Dorsolateral prefrontal cortex (tissue), 122 donors: ENCODE measurements at places on chromosomes 1 and 21.

DNA sequence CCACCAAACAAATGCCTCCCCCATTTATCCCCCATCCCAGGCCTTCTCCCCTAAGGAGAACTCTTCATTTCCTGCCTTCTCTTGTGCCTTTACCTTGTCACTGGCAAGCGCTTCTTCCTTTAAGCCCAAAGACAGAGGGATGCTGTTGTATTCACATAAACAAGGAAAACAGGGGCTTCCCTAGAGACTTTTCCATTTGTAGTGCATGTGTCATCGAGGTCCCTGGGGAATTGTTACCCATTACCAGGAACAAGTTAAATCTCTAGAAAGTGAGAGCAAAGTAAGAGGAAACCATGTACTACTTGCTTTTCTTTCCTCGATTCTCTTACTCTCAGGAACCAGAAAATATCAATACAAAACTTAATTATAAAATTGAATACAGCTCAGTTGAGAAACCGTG lies 114.4 kb upstream of the DPT start:
- DNase-seq, result no peak

GRCh38 chr1:104235141-104235540 lies 485.4 kb downstream of the AMY1C start:
- DNase-seq, result no peak

DNA sequence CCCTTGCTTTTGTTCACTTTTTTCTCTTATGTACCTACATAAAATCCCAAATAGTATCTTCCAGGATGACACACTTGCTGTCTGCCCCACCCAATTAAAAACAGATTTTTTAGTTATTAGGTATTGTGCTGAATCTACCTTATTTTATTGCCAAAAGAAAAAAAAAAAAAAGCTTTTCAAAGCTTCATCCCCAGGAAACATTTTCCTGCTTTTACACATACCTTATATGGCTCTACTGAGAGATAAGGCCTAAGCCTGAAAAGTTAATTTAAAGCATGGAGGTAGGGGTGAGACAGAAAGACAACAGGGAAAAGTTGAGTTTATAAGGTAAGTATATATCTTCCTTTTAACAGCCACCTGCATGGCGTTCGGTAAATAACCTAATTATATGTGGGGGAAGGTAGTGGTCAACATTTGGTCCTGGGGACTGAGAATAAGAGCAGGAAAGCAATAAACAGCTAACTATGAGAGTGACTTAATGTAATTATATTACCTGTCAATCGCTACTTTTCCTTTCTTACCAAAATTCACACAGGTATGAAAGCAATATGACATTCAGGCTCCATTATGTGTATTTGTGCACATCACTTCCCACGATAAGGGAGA lies 54.6 kb upstream of the BOLA1 start:
- no peak for DNase-seq

- no peak for DNase-seq
Observed at GRCh38 chr1:9048551-9048950, 20.9 kb downstream of the SLC2A5 start.

DNA sequence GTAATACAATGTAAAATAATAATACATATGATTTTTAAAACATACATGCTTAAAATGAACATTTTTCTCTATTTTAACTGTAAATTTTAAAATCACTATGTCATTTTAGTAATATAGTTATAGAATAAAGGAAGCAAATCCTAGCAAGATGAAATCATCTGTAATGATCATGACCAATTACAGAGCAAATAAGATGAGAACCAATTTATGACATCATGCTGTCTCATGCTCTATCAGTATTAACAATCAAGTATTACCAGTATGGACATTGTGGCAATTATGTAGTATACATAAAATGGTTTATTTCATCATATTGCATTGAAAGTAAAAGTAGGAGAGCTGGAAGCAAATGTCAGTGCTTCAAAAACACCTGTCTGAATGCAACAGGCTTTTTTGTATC lies 255.0 kb downstream of the VAV3 start:
- no peak for DNase-seq

DNA sequence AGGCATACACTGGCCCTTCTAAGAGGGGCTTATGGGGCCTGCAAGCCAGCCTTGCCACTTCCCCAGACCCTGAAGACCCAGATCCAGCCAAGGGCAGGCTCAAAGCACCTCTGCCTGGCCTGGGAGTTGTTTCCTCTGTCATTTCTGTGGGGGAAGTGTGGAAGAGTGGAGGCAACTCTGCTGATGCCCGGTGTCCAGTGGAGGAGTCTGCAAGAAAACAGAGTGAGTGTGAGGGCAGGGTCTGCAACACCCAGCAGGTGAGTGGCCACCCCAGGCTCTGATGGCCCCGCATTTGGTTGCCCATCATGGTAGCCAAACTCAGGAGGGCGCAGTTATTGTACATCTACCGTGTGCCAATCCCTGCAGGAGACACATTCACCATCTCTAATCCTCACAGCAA lies 8.4 kb downstream of the CLEC20A start:
- no peak for DNase-seq
